ENCODE measurements at places on chromosomes 5 and 9.

DNA sequence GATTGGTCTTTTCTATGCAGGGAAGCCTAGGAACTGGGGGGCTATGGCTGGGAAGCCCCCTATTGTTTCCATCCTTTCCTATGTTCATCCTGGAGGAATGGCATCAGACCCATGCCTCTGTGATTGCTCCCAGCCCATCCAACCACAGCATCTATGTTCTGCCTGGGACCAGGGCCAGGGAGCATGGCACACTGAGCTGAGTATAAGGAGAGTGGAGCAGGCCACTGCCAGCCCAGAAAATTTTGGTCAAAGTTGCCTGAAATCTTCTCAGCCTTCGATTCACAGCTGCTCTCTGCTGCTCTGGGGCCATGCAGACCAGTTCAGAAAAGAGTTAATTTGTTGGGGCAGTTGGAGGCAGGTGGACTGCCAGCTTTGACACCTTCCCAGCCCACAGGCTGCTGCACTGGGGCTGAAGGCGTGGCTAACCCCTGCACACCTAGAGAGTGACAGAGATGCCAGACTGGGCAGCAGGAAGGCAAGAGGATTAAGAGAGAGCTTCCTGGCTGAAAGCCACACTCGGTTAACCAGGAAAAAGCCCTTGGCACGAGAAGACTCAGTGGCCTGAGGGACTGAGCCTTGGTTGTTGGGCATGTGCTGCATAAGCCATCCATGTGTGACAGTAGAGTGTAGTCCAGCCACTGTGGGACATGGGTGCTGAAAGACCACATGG lies 12.1 kb downstream of the TGFBI start:
- no peak for DNase-seq

DNA sequence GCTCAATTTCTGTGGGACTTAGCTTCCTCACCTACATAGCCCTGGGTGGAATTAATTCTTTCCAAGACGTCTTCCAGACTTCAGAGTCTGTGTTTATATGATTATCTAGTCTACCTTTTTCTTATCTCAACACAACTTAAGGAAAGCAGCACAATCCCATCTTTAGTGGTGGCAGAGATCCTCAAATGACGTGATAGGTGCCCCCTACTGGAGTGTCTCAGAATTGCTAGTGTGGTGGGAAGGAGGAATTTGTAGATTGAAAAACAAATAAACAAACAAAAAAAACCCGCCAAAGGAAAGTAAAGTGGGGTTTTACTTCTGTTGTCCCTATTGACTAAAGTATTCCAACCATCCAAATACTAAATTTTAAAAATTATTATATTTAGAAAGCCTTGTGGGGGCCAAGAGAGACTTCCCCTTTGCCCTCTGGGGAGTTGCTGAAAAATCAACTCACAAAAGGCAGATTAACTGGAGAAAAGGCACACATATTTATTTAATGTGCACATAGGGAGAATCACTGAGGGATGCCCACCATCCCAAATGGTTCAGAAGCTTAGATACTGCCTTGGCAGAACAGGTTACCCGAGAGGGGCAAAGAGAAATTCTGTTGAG lies 283.3 kb downstream of the TMEM167A start:
- no peak for DNase-seq

- no peak for DNase-seq
Observed at GRCh38 chr5:74294231-74294705, 346.3 kb downstream of the ENC1 start.

DNA sequence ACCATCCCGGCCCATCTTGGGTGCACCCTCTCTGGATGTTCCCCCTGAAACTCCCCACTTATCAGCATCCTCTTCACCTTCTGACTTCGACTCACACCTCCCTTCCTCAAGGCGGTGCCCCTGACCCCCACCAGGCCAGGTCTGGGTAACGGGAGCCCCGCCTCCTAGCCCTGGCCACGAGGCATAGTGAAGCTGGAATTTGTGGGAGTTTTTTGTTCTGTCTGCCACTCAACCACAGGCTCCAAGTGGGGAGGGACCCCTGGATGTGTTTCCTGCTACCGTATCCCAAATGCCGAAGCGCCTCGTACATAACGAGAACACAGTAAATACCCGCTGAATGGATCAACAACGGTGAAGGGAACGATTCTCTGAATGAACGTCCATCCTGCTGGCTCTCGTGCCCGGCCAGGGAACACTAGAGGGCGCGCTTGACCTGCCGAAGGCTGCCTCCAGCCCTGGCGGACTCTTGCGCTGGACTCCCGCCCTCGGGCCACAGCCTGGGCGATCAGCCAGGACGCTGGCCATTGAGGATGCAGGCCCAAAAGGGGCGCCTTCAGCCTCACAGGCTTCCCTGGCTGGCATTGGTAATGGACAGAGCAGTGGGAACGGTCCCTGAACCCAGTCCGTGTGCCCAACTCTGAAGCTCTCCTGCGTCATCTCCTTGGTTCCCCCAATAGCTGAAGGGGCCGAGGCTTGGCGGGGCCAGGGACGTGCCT lies 47.3 kb upstream of the PHYKPL start:
- DNase-seq: peak; percentile 71

DNA sequence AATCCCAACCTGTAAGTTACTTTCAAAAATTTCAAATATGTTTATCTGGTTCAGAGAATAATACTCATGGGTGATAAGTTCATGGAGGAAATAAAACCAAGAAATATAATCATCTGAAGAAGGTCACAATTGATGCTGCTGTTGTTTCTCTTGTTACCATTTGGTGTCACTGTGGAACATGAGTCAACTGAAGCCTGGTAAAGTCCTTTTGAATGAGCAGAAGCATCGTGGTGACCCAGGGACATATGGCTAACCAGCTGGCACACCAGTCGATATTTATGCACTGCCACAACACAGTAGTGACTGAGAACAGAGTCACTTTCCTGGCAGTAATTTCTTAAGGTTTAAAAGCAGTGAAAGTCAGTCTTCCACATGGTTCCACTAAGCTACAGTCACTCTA lies 612.9 kb upstream of the TLE4 start:
- DNase-seq: no peak

DNA sequence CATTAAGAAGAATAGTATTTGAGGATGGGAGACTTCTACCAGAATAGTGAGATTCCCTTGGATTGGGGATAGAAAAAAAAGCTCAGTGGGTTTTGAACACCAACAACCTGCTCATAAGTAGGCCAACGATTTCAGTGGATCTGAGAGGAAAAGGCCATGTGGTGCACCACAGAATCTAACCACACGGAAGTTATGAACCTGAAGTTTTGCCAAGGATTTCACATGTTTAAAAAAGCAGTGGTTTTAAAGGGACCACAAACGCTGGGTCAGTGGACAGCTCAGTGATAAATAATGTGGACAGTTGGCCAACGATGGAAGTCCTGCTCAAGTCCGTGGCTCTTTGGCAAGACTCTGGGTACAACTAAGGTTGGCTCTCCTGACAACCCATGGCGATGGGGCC lies 107.2 kb upstream of the TXNDC8 start:
- DNase-seq: no peak

DNA sequence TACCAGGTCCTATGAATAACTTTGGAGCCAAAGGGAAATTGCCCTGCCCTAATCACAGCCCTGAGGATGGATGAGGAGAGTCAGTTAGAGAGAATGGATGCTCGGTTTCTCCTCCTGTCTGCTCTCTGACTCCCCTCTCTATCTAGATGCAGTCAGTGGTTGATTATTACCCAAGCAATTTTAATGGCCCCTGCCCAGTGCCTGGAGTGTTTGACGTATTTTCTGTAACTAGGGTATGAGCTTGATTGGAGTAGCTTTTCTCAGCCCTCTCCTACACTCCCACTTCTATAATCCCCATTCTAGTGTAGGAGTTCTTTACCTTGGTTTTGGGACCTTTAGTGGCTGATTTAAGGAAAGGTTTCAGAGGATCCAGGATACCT lies 60.4 kb downstream of the DOCK2 start:
- no peak for DNase-seq

DNA sequence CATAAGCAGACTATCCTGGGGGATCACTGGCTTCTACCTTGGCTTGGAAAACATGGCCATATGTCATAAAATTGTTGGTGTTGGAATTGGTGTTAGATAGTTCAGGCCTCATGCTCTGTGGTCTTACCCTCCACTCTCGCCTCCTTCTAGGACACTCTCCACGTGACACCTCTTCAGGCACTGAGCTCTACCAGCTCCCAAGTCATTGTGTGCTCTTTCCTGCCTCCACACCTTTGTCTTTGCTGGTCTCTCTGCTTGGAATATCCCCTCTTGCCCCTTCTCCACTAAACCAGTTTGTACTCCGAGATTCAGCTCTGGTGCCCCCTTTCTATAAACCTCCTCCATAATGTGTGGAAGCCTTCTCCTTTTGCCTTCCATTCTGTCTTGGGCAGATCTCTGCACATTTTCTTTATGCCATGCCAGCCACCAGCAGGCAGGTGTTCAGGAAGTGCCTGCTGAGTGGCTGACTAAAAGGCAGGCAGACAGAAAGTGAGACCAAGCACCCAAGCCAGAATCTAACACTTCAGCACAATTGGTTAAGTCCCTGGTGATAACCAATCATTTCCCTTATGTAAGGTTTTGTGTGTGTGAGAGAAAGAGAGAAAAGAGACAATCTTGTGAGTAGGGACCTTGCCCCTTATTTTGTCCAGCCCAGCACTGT lies 37.7 kb downstream of the SAR1B start:
- DNase-seq: no peak

DNA sequence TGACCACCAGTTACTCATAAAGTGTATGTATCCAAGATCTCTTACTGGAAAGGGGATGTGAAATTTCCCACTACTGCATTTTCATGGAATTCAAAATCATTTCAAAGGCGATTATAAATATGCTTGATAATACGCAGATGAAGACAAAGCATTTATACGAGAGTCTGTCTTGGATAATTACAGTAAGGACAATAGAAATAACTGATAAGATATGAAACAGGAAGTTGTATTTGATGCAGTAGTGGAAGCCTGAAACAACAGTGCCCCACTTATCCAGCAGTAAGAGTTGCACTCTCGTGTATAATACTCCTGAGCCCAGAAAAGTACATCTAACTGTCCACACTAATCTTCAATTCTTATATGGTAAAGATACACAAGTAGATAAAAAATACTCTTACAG lies 188.7 kb upstream of the POU5F2 start:
- no peak for DNase-seq

- no peak for DNase-seq
Observed at GRCh38 chr9:91894023-91894422, 56.0 kb downstream of the ROR2 start.

DNA sequence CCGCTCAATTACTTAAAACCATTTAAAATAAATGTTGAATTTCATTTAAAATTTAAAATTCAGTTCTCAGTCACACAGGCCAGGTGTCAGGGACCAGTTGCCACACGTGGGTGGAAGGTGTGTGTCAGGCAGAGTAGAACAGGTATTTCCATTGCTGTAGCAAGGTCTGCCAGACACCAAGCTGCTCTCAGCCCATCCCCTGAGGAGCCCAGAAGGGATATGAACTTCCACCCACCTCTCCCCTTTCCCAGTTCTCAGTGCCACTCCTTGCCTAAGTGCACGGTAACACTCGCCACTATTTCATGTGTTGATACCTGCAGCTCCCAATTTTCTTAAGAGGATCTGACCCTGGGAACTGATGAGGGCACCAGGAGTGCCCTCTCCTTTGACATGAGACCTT lies 12.7 kb downstream of the SYK start:
- DNase-seq: no peak

GRCh38 chr9:86838519-86839497 lies 108.5 kb downstream of the GAS1 start:
- DNase-seq: peak; percentile 69

DNA sequence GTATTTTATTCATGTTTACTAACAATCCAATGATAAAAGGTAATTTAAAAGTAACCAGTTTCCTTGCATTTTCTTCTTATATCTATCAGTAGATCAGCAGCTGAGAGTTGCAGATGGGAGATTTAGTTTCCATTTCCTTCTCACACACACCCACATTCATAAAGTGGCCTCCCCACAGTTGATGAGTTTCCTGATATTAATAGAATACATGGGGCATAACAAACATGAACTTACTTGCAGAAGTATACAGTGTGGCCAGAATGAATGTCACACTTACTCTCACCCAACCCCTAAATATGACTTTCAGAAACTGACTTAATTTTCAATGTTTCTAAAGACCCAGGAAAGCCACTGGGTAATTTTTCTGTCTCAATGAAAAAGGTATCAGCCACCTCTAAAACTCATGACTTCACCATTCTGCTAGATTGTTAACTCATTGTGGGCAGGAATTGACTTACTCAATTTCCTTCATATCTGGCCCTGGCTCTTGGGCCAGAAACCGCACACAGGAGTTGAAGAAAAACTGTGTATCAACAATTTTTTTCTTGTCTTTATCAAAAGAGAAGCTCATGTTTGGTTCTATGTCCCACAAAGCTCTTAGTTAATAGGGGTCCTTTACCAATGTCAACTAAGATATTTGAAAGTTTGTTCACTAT lies 63.5 kb upstream of the OSMR start:
- no peak for DNase-seq

DNA sequence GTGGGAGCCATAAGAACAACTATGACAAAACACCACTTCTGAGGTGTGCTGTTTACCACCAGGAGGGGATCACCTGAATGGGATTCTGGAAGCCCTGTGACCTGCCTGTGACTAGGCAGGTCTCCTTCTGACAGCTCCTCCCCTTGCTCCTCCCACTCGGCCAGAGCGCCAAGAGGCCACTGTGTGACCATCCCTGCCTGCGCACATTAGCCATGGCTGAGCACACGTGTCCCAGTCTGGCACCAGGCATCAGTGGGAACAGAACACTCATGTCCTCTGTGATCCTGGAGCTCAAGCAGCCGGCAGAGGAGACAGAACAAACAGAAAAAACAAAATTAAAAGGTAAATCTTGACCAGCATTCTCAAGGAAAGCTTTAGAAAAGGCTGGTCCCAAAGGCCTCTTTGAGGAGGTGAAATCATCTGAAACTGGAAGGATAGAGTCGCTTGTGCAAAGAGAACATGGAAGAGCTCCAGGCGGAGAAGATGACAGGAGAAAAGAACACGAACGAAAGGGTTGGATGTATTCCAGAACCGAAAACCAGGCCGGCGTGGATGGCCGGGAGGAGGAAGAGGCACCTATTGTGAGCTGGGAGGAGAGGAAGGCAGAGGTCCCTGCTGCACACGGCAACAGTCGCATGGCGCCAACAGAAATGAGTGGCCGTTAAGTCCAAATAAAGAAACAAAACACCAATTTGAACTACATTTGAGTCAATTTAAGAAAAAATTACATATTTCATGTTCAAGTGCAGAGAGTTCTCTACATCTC lies 5.1 kb downstream of the MED10 start:
- DNase-seq: no peak

GRCh38 chr9:19161257-19162025 lies 34.1 kb upstream of the PLIN2 start:
- peak; percentile 81 for DNase-seq

Data from uterus (tissue), 4 donors.